Muscle of leg (tissue), 16 donors: ENCODE measurements at places on chromosomes 4 and X.

DNA sequence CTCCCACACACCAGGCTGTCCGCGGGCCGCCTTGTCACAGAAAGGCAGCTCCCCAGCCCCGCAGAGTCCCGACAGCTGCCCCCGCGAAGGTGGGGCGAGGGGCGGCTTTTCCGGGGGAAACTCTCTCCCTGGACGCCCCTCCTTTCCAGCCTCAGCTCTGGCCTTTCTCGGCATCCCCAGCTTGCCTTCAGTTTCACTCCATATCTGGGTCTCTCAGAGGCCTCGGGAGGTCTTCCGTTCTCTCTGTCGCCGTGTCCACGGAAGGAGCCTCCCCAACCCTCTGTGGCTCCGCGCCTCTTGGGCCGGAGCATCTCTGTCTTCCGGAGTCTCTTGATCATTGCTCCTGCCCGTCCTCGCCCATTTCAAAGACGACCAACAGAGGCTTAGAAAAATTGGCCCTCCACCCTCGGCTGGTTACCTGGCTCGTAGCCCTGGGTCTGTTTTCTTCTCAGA is 6.1 kb upstream of the MSX1 start:
- no peak for DNase-seq
- H3K36me3 ChIP-seq: no peaks in the 10 kb centered on the region
- H3K27ac ChIP-seq: no peak overlapping the region
- peaks cover 100% of the 10 kb centered on the region for H3K27me3 ChIP-seq

DNA sequence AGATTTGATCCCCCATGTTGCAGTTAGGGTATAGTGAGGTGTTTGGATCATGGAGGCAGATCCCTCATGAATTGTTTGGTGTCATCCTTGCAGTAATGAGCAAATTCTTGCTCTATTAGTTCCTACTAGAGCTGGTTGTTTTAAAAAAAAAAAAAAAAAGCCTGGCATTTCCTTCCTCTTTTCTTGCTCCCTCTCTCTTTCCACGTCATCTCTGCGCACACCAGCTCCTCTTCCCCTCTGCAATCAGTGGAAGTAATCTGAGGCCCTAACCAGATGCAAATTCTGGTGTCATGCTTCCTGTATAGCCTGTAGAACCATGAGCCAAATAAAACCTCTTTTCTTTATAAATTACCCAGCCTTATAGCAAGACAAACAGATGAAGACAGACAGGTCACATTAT is 24.5 kb downstream of the WDR17 start:
- H3K36me3 ChIP-seq: no peaks in the 10 kb centered on the region
- no peaks in the 10 kb centered on the region for H3K27me3 ChIP-seq
- peak; percentile 10 for DNase-seq
- H3K4me1 ChIP-seq: no peaks in the 10 kb centered on the region

- no peak for DNase-seq
- no peak overlapping the region for H3K4me3 ChIP-seq
- no peak overlapping the region for H3K27ac ChIP-seq
- no peaks in the 10 kb centered on the region for H3K27me3 ChIP-seq
Measured at GRCh38 chr4:114091546-114091945, 112.1 kb upstream of the ARSJ start.

- peak; percentile 86 for DNase-seq
- H3K4me1 ChIP-seq: peaks cover 3% of the 10 kb centered on the region
- no peaks in the 10 kb centered on the region for H3K36me3 ChIP-seq
- no peaks in the 10 kb centered on the region for H3K27me3 ChIP-seq
Measured at GRCh38 chr4:182925298-182925757, 8.1 kb upstream of the DCTD start.

DNA sequence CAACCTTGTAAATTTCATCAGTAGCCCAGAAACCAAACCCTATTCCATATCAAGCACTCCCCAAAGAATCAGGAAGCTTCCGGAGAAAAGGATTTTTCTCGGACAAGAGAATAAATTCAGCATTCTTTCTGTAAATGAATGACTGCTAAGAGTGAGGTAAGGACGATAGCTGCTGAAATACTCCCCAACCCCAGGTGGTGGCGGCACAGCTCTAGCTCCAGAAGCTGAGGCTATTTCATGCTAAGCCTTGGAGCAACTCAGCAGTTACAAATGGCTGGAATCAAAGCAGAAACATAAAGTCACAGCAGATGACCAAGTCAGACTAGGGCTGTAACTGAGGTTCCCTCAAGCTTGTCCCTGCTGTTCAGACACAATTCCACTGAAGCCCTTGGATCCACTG is 13.9 kb upstream of the PCDH19 start:
- no peak overlapping the region for H3K4me3 ChIP-seq
- no peaks in the 10 kb centered on the region for H3K4me1 ChIP-seq
- H3K27ac ChIP-seq: no peak overlapping the region
- no peak for DNase-seq
- H3K36me3 ChIP-seq: no peaks in the 10 kb centered on the region

GRCh38 chr4:108078024-108078733 is 88.5 kb downstream of the HADH start:
- DNase-seq: no peak
- H3K27ac ChIP-seq: no peak overlapping the region
- H3K36me3 ChIP-seq: no peaks in the 10 kb centered on the region
- no peaks in the 10 kb centered on the region for H3K27me3 ChIP-seq

DNA sequence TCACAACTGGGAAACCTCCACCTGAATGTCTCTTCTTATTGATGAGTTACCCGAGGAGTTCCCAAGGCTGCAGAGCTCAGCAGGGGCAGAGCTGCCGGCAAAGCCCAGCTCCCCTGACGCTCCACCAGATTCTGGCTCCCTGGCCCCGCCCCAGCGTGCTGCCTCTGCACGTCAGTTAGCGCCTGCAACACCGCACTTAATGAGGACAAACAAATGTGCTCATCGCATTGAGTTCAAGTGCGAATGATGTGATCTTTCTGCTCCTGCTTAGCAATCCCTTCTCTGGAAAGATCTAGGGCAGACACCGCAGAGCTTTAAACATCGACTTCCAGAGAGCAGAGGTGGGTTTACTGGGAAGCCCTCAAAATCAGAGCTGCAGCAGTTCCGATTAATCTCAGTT is 55.5 kb upstream of the FBXW7 start:
- H3K27ac ChIP-seq: no peak overlapping the region
- H3K36me3 ChIP-seq: no peaks in the 10 kb centered on the region
- no peak overlapping the region for H3K4me3 ChIP-seq
- no peak for DNase-seq
- H3K27me3 ChIP-seq: peaks cover 3% of the 10 kb centered on the region

DNA sequence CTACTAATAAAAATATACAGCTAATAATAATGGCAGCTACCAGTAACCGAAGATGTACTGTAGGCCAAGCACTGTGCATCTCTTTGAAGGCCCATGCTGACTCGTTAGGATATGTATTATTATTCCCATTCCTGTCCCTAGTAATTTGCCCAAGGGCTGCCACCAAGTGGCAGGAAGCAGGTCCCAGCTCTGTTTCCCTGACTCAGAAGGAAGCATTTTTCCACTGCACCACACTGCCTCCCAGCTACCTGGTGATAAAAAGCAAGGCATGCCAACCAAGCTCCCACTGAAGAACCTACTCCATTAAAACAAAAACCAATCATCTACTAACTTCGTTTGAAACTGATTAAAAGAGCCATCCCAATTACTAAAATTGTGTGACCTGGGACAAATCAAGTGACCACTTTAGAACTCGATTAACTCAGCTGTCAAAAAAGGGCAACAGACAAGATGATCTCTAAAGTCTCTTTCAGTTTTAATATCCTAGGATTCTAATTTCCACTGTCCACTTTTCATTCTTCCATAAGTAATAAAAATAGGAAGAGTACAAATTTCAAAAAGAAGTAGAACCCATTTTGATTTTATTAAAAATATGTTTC is 24.3 kb upstream of the PGM2 start:
- no peaks in the 10 kb centered on the region for H3K27me3 ChIP-seq
- no peaks in the 10 kb centered on the region for H3K4me1 ChIP-seq
- H3K36me3 ChIP-seq: no peaks in the 10 kb centered on the region
- no peak overlapping the region for H3K27ac ChIP-seq
- DNase-seq: peak; percentile 38
- H3K4me3 ChIP-seq: no peak overlapping the region

DNA sequence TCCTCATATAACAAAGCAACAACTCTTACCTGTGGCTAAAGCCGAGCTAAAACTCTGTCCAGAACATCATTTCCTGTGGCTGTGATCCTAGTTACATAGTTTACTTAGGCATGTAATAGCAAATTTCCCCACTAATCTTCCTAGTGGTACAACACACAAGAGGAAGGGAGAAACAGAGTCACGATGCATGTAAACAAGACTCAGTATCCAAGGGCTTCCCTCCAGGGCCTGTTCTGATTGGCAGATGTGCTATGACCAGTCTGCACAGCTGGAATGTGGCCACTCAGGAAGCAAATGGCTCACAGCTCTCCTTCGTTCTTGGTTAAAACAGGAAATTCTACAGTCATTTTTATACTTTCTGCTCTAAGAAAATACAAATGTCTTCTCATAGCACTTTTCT is 49.2 kb upstream of the PRSS48 start:
- no peaks in the 10 kb centered on the region for H3K36me3 ChIP-seq
- no peaks in the 10 kb centered on the region for H3K4me1 ChIP-seq
- no peaks in the 10 kb centered on the region for H3K27me3 ChIP-seq
- peak; percentile 97 for DNase-seq

- no peaks in the 10 kb centered on the region for H3K36me3 ChIP-seq
- no peak overlapping the region for H3K27ac ChIP-seq
- H3K4me1 ChIP-seq: no peaks in the 10 kb centered on the region
- H3K4me3 ChIP-seq: no peak overlapping the region
- peak; percentile 11 for DNase-seq
Measured at GRCh38 chr4:91838181-91838861, 465.4 kb upstream of the GRID2 start.

GRCh38 chr4:107518076-107518475 is 202.0 kb downstream of the PAPSS1 start:
- no peaks in the 10 kb centered on the region for H3K4me1 ChIP-seq
- H3K36me3 ChIP-seq: no peaks in the 10 kb centered on the region
- H3K4me3 ChIP-seq: no peak overlapping the region
- no peaks in the 10 kb centered on the region for H3K27me3 ChIP-seq

DNA sequence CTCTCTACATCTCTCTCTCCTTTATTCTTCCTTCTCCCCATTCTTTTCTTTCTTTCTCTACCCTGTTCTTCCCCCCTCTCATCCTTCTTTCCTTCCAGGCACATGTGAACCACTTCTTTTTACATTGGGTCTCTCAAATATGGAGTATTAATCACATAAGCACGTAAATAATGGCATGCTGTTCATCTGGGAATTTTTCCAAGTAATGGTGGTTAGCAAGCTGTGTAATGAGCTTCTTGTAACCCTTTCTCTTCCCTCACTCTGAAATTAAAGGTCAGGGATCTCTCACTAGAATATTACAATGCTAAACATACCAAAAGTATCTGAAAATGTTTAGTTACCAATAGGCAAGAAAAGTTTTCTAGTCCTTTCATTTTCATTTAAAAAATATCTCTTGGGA is 239.9 kb upstream of the TEX13A start:
- no peak for DNase-seq
- H3K4me1 ChIP-seq: no peaks in the 10 kb centered on the region
- no peaks in the 10 kb centered on the region for H3K36me3 ChIP-seq
- no peaks in the 10 kb centered on the region for H3K27me3 ChIP-seq
- H3K4me3 ChIP-seq: no peak overlapping the region

- no peak overlapping the region for H3K27ac ChIP-seq
- DNase-seq: no peak
- peaks cover 3% of the 10 kb centered on the region for H3K4me1 ChIP-seq
- H3K27me3 ChIP-seq: peaks cover 4% of the 10 kb centered on the region
- H3K4me3 ChIP-seq: no peak overlapping the region
- no peaks in the 10 kb centered on the region for H3K36me3 ChIP-seq
Measured at GRCh38 chrX:133638285-133638684, 223.0 kb upstream of the GPC4 start.

- H3K27ac ChIP-seq: peak within 1 kb of the TSS; percentile 35
- no peaks in the 10 kb centered on the region for H3K36me3 ChIP-seq
- DNase-seq: peak; percentile 86
- peaks cover 5% of the 10 kb centered on the region for H3K4me1 ChIP-seq
Measured at GRCh38 chrX:38561126-38561868, at the start of gene TSPAN7. Gene TSPAN7 (plus strand): TSS chrX:38561542. CDS start chrX:38561547, 5 bp downstream.

DNA sequence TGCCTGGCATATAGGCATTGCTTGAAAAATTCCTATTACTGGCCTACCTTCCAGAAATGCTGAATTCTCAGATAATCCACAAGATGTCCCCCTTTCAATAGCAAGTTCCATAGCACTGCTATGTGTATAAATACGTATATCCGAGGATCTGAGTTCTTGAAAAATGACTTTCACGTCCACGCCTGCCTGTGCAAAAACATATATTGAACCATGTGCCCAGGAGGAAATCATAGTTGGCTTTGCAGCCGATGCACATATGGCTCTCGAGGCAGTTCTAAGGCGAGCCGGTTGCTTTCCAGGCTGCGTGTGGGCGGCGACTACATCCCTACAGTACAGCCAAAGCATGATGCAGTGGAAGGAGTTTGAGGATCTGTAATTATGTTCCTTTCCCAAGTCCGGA is 55.4 kb upstream of the ESX1 start:
- H3K4me1 ChIP-seq: no peaks in the 10 kb centered on the region
- H3K27me3 ChIP-seq: peaks cover 18% of the 10 kb centered on the region
- H3K36me3 ChIP-seq: no peaks in the 10 kb centered on the region
- H3K4me3 ChIP-seq: peak overlapping the region; percentile 15
- peak overlapping the region; percentile 4 for H3K27ac ChIP-seq

- H3K36me3 ChIP-seq: no peaks in the 10 kb centered on the region
- H3K4me1 ChIP-seq: no peaks in the 10 kb centered on the region
- no peak overlapping the region for H3K27ac ChIP-seq
- DNase-seq: no peak
- H3K27me3 ChIP-seq: no peaks in the 10 kb centered on the region
Measured at GRCh38 chr4:128721896-128722295, 87.6 kb upstream of the JADE1 start.

DNA sequence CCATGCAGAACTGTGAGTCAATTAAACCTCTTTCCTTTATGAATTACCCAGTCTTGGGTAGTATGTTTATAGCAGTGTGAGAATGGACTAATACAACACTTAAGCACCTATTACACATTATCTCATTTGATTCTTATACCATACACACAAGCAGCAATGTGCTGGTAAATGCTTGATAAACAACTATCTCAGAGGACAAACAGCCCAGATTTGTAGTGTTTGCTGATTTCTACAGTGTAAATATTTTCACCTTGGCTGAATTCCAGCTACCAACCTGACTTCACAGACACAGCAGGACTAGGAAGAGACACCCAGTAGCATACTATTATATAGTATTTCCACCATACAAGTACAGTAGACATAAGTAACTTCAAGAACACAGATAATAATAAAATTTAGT is 406.5 kb upstream of the CNKSR2 start:
- H3K36me3 ChIP-seq: no peaks in the 10 kb centered on the region
- no peak for DNase-seq
- H3K27me3 ChIP-seq: no peaks in the 10 kb centered on the region
- no peak overlapping the region for H3K27ac ChIP-seq
- H3K4me1 ChIP-seq: no peaks in the 10 kb centered on the region

DNA sequence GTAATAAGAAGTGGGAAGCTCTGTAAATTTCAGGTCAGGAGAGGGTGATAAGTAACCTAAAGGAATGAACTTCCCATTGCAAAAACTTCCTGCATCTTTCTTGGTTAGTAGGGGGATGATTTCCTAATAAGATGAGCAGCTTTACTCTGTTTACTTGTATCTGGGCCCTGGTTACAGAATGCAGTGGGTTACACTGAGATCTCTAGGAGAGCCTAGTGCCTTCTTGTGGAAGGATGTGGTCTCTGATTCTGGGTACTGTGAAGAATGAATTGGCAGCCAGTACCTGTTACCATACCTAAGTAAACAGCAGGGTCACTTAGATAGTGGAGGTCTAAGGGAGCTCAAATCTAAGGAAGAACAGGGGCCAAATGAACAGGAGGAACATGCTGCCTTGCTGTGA is 320.6 kb downstream of the ARHGAP10 start:
- no peaks in the 10 kb centered on the region for H3K27me3 ChIP-seq
- peaks cover under 1% of the 10 kb centered on the region for H3K36me3 ChIP-seq
- DNase-seq: no peak
- H3K27ac ChIP-seq: no peak overlapping the region
- peaks cover 20% of the 10 kb centered on the region for H3K4me1 ChIP-seq
